Ecto neural progenitor cell (in vitro differentiated cells): ENCODE measurements at places on chromosomes 13 and 19.

DNA sequence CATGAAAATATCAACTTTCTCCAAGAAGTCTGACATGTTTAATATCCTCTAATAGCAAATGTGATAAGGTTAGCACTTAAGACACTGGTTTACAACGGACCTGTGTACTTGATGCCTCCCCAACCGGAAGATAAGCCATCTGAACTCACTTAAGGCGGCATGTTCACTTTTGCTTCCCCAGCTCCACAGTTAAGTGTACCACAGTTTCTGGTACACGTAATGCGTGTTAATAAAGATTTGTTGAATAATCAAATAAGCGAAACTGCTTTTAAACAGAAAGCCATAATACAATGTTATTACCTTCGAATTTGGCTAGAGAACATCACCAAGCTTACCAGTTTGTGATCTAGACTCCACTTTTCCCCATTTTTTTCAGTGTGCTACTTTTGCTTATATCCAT is 1.4 kb upstream of the PAN3 start:
- no peak for DNase-seq

- DNase-seq = no peak
Observed at GRCh38 chr13:78806457-78806856, 147.5 kb upstream of the OBI1 start.

DNA sequence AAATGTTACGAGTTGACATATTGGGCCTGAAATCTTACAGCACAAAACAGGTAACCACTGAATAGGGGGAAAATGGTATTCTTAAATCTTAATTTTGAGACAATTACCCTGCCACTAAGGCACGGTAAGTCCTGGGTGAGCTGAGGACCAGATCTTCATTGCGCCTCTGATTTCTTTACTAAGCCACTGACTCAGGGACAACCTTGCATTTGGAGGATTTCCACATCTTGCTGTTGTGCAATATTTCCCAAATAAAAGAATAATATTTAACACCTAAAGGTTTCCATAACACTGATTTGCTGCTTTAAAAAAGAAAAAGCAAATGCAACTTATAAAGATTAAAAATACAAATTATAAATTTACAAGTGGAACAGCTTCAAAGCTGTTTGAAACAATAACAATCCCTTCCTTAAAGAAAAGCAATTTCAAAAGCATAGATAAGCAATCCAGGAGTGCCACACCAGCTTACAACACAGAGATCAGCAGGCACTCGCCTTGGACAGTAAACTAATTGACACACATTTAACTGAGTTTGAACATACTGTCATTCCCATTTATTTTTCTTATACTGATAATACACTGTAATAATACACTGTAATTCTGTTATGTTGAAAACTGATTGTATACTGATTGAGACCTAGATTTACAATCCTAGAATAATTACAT is 79.6 kb upstream of the DOCK9 start:
- no peak for DNase-seq

DNA sequence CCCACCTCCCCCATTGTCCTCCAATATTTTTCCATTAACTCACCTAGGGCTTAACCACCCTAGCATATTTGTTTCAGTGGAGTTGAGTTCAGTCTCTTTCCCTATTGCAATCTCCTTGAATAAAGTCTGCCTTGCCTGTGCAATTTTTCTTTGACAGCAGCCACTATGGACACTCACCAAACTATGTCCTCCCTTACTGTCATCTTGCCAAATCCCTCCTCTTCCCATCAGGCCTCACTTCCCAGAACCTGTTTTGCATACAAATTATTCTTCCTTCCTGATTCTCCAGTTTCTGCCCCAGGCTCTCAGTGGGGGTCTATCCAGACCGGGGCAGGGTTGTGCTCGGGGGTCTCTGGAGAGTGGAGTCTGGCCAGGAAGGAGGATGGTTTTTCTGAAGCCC is 2.2 kb upstream of the LYPD5 start:
- no peak for DNase-seq

DNA sequence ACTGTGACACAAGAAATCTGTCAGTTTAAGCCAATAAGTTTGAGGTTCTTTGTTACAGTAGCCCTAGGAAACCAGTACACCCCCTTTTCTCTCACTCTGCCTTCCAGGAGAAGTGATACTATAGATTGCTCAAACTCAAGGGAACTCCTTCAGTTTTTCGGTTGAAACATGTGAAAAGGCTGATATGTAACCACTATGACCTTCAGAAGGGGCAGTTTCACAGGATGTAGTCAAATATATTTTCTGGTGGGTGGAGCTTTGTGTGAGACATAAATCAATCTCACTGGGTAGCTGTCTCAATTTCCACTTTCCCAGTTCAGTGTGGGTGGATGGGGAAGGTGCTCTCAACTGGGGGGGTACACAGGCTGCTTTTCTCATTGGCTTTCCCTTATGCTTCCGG is 41.7 kb downstream of the HTR2A start:
- no peak for DNase-seq

DNA sequence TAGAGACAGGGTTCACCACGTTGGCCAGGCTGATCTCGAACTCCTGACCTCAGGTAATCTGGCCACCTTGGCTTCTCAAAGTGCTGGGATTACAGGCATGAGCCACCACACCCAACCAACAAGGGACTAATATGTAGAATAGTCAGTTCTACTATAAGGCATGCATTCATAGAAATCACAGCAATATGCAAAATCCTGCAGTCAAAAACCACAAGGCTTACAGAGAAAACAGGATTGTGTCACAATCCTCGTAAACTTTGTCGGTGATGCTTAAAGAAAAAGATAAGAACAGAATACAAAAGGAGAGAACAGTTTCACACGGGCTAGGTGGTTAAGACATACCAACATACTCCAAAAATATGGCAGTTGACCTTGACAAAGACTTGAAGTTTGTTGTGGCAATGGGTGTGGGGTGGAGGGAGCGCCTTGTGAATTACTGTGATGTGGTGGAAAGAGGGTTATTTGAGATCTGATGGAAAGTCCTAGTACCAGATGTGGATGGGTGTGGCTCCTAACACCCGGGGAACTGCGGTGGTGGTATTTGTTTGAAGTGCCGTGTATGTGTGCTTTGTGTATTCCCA is 12.4 kb downstream of the NOSIP start:
- no peak for DNase-seq

DNA sequence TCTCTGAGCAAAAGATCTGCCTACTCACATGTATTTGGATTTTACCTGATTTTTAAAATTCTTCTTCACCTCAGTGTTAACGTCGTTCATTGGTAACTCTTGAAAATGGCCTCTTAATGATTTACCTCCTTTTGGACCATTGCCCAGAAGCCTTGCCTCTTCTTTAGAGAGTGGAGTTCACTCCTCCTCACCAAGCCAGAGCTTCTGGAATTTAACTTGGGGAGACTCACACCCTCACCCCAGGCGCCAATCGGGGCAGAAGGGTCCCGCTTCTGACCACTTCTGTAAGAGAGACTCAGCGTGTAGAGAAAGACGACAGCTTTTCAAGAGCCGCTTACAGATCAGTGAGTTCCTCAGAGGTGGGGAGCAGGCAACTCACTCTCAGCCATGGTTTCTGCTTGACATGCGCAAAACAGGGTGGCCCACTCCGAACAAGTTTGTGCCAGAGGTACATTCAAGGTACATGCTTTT is 2.7 kb downstream of the PNMA8C start:
- DNase-seq = no peak

DNA sequence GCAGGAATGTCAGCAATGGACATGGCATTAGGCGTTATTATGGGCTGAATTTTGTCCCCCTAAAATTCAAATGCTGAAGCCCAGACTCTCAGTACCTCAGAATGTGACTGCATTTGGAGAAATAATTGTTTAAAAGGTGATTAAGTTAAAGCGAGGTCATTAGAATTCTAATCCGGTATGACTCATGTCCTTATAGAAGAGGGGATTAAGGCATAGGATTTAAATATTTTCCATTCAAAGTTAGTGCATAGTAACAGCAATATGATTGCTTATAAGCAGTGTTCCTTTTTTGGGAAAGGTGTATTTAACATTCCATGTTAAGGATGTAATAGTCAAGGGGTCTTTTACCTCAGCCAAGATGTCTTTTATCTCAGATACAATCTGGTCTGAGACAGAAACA is 95.5 kb downstream of the NHLRC3 start:
- no peak for DNase-seq

GRCh38 chr13:35814605-35815011 is 316.6 kb downstream of the DCLK1 start:
- no peak for DNase-seq

- no peak for DNase-seq
Observed at GRCh38 chr13:35824395-35824794, 306.8 kb downstream of the DCLK1 start.

GRCh38 chr19:14149509-14149994 is 13.2 kb upstream of the ASF1B start:
- no peak for DNase-seq

DNA sequence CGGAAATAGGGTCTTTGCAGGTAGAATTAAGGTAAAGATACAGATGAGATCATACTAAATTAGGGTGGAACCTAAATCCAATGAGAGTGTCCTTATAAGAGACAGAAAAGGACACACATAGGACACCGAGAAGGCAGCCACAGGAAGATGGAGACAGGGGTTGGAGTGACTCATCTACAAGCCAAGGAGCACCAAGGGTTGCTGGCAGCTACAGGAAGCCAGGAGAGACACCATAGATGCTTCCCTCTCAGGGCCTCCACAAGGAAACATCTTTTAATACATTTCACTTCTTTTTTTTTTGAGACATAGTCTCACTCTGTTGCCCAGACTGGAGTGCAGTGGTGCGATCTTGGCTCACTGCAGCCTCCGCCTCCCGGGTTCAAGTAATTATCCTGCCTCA is 10.1 kb downstream of the TMEM143 start:
- DNase-seq = no peak

- no peak for DNase-seq
Observed at GRCh38 chr19:28345811-28346210, 867.1 kb downstream of the UQCRFS1 start.
